ENCODE measurements at places on chromosomes 11 and 22.

- DNase-seq = no peak
Observed at GRCh38 chr11:59939482-59939881, 1.2 kb downstream of the OOSP1 start.

- DNase-seq = no peak
Observed at GRCh38 chr11:121180183-121180582, 79.1 kb downstream of the TECTA start.

- DNase-seq = no peak
Observed at GRCh38 chr11:69818603-69819441, at the start of gene FGF3. FGF3 (minus strand) TSS chr11:69819416; CDS start chr11:69818933, 483 bp downstream.

DNA sequence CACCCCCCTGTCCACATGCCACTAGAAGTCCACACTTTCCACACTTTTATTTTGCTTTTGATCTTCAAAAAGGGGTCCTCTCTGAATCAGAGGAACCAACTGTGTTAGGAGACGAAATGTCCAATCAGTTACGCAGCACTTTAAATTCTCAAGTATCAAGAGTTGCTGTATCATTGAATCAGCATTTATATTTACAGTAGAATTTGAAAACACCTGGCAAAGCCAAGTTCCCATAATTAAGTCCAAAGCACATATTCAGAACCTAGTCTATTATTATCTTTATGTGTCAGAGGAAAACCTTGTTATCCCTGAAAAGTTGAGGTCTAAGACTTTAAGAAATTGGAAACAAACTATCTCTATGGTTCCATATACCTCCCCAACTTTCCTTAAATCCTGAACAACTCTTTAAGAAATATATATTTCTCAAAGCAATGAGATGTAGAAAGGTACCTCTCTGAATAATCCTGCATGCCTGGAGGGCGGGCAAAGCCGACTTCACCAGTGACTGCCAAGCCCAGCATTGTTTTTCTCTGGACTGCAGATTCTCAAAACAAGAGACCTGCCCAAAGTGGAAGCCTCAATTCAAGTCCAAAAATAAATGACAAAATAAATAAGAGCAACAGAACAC, 75.9 kb upstream of the ARFGAP3 start:
- DNase-seq = no peak

- DNase-seq = no peak
Observed at GRCh38 chr11:117495357-117495756, 167.7 kb downstream of the CEP164 start.

DNA sequence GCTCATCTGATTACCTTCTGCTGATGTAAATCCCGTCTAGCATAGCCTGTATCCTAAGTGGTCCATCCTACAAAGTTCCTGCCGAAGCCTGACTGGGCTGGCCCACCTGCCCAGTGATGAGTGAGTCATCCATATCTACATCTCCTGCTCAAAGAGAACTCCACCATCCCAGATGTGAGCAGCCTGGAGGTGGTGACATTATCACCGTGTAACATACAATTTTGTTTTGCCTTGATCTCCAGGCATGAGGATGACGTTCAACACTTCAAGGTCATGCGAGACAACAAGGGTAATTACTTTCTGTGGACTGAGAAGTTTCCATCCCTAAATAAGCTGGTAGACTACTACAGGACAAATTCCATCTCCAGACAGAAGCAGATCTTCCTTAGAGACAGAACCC, 5.6 kb downstream of the TMA7B start:
- DNase-seq = no peak

GRCh38 chr11:1557904-1558774, 13.9 kb downstream of the DUSP8 start:
- peak; percentile 74 for DNase-seq

DNA sequence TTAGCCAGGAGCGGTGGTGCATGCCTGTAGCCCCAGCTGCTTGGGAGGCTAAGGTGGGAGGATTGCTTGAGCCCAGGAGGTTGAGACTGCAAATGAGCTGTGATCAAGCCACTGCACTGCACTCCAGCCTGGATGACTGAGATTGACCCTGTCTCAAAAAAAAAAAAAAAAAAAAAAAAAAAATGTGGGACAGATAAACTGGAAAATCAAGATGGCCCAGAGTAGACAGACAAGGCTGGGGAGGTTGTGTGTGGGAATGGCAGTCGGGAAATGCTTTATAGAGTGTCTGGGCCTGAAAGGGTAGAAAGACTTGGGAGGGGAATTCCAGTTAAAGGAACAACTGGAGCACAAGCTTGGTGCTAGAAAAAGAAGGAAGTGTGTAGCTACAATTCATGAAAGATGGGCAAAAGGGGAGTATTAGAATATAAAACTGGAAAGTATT, 18.2 kb upstream of the WDR74 start:
- no peak for DNase-seq

- no peak for DNase-seq
Observed at GRCh38 chr11:110272919-110273318, 23.5 kb downstream of the RDX start.

GRCh38 chr11:83303316-83303715, 17.1 kb upstream of the CCDC90B start:
- DNase-seq = no peak

DNA sequence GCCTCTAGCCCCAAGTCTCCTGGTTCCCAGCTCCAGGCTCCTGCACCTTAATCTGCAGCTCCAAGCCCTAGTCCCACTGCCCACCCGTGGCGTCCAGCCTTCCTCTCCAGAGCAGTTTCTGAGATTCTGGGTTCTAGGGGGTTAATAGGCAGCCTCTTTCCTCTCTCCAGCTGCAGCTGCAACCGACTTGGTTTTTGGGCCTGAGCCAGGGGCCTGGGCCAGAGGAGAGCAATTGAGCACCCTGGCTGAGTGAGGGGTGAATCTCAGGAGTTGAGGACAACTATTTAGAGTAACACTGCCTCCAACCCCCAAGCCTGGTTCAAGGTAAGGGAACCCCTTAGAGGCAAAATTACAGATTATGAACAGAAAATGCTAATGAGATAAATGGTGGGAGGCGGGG, 9.0 kb upstream of the CHRM1 start:
- DNase-seq = no peak

GRCh38 chr11:15169815-15170551, 55.3 kb downstream of the INSC start:
- DNase-seq = no peak

- DNase-seq = no peak
Observed at GRCh38 chr11:65849771-65850216, 8.2 kb downstream of the CFL1 start.

GRCh38 chr22:47622541-47622940, 860.1 kb downstream of the TBC1D22A start:
- DNase-seq = no peak

DNA sequence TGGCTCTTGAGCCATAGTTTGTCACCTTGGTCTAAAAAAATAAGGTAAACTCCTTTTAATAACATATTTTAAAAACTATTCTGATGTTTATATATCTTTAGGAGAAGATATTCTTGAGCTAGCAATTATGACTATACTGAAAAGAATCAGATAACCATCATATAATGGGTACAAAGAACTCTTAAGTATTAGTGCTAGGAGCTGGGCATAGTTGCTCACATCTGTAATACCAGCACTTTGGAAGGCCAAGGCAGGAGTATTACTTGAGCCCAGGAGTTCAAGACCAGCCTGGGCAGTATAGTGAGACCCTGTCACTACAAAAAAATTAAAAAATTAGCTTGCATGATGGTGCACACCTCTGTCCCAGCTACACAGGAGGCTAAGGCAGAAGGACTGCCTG, 54.0 kb upstream of the B3GNT6 start:
- DNase-seq = no peak

GRCh38 chr11:42025121-42025803, 565.8 kb upstream of the LRRC4C start:
- DNase-seq = no peak

- DNase-seq = no peak
Observed at GRCh38 chr11:45844822-45845578, 2.3 kb upstream of the CRY2 start.

- DNase-seq = no peak
Observed at GRCh38 chr11:44658506-44658850, 68.3 kb upstream of the TSPAN18 start.

- DNase-seq = no peak
Observed at GRCh38 chr22:45154383-45154782, 9.3 kb upstream of the NUP50 start.

DNA sequence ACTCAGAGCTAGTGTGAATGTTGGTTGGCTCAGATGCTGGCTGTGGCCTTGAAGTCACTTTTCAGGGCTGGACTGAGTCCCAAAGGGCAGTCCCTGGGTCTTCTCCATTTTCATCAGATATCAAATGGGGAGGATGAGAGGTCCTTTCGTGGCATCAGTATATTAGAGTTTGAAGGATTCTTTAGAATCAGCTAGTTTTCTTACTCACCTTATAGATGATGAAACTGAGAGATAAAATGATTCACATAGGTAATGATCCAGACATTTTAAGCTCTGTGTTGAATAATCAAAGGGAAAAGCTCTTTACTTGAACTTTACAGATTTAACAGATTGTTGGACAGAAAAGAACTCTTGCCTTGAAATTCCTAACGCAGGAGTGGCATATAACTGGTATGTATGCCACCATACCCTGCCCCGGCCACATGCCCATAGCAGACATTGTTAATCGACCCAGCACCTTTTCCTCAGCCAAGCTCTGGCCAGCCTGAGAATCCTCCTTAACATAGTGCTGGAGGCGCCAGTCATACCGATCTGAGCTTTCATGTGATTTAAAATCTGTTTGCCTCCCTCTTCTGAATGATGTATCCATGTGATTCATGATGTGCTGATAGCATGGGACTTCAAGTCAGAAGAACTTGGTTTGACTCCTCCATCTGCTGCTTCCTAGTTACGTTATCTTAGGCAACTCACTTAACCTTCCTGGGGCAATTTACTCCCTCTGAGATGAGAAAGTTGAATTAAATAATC, 60.0 kb downstream of the BARX2 start:
- DNase-seq = no peak

DNA sequence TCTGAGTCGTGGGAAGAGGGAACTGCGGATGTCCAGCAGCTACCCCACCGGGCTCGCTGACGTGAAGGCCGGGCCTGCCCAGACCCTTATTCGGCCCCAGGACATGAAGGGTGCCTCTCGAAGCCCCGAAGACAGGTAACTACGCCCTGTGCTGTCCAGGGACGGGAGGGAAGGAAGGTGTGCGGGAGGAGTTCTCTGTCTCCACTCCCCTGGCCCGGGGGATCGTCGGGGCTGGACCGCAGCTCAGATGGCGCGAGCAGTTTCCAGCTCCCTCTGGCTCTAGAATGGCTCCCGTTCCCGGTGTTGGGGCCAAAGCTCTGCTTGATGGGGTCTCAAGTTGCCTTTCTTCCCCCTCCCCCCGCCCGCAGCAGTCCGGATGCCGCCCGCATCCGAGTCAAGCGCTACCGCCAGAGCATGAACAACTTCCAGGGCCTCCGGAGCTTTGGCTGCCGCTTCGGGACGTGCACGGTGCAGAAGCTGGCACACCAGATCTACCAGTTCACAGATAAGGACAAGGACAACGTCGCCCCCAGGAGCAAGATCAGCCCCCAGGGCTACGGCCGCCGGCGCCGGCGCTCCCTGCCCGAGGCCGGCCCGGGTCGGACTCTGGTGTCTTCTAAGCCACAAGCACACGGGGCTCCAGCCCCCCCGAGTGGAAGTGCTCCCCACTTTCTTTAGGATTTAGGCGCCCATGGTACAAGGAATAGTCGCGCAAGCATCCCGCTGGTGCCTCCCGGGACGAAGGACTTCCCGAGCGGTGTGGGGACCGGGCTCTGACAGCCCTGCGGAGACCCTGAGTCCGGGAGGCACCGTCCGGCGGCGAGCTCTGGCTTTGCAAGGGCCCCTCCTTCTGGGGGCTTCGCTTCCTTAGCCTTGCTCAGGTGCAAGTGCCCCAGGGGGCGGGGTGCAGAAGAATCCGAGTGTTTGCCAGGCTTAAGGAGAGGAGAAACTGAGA, 1.4 kb downstream of the ADM start:
- no peak for DNase-seq

DNA sequence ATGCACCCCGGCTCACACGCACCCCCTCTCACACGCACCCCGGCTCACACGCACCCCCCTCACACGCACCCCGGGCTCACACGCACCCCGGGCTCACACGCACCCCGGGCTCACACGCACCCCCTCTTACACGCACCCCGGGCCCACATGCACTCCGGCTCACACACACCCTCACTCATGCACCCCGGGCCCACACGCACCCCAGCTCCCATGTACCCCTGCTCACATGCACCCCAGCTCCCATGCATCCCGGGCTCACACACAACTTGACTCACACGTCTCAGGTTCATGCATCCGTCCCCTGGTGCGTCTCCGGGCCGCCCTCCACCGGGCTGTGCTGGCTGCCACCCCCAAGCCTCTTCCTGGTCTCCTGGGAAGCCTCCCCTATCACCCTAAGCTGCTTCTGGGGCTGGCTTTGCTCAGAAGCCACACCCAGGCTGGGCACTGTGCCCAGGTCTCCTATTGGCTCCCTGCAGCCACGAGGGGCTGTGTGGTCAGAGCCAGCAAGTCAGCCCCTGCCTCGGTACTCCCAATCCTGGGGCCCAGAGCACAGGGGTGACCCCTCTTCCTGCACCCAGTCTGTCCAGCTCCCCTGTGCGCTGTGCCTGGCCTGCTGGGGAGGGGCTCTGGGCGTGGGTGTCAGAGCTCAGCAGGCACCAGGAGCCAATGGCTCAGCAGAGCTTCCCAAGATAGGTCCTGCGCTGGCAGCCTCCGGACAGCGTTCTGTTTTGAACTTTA, 16.9 kb downstream of the TSPAN4 start:
- no peak for DNase-seq

- DNase-seq = no peak
Observed at GRCh38 chr11:19474954-19475721, 234.4 kb upstream of the E2F8 start.

DNA sequence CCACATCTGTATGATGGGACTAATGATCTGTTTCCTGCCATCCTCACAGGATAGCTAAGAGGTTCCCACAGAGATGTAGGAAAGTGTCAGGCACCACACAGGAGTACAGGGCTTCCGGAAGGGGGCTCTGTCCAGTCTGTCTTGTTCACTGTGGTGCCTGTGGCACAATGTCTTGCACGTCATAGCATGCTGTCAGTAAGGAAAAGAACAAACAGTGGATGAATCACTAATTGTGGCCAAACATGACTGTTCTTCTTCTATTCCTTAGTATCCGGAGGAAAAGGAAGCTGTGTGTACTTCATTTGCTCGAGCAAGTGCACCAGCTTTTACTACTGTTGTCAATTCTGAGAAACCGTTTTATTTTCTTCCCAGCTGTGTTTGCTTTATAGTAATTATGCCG, 73.4 kb upstream of the YWHAH start:
- DNase-seq = no peak

DNA sequence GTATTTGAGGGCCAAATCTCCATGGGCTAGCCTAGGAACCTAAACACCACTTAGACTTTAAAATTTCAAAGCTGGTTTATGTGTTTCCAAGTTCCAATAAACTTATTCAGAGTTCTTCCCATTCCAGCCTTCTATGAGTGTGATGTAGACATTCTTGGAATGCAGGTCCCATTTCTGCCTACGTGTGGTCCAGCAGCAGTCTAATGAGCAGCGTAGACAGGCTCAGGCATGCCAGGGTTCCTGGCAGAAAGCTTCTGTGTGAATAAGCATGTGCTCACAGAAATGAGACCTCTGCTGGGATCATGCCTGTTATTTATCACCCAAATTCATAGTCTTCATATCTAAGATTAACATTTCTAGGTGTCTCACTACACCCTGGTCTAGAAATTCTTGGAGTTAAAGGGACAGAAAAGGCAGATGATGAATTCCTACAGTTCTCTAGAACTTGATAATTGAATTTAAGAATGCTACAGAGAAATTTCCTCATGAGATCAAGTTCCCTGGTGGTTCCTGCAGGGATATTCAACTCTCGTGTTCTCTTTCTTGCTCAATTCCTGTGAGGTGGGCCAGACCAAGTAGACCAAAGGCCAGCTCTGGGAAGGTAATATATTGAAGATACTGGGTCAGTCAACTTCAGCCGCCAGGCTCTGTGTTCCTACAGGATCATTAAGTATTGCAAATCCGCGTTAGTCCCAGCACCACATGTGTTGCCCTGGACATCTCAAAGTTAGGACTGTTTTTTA, 17.6 kb downstream of the RNF185 start:
- no peak for DNase-seq

All from T1000 (cell line).